Breast epithelium (tissue), 4 donors: ENCODE measurements at places on chromosomes 7 and 10.
A peak's percentile ranks its signal among the peaks of the same experiment; 100 is the strongest.

GRCh38 chr7:91264924-91265681 is 870 bp downstream of the FZD1 start:
- DNase-seq = peak; percentile 59

- DNase-seq = no peak
Observed at GRCh38 chr10:77264107-77264506, 373.5 kb downstream of the KCNMA1 start.

DNA sequence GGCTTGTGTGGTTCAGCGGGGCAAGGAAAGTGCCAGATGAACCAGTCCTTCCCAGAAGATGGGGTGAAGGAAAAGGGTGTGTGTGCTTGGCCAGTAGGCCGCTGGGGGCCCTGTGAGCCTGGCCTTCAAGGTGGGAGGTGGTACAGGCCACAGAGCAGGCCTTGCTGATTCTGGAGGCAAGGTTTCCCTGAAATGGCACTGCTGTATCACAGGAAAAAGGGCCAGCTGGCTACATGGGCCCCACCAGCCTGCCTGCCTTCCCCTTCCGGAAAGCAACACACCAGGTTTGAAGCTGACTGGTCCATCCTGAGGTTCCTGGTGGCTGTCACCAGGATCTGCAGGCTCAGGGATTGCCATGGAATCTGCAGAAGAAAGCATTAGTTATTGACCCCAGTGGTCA is 12.5 kb downstream of the MMRN2 start:
- DNase-seq = no peak

- DNase-seq = no peak
Observed at GRCh38 chr10:74117738-74118137, 32.9 kb downstream of the AP3M1 start.

- no peak for DNase-seq
Observed at GRCh38 chr7:2048531-2048930, 184.2 kb downstream of the MAD1L1 start.

- no peak for DNase-seq
Observed at GRCh38 chr7:47320296-47320695, 261.6 kb downstream of the TNS3 start.

DNA sequence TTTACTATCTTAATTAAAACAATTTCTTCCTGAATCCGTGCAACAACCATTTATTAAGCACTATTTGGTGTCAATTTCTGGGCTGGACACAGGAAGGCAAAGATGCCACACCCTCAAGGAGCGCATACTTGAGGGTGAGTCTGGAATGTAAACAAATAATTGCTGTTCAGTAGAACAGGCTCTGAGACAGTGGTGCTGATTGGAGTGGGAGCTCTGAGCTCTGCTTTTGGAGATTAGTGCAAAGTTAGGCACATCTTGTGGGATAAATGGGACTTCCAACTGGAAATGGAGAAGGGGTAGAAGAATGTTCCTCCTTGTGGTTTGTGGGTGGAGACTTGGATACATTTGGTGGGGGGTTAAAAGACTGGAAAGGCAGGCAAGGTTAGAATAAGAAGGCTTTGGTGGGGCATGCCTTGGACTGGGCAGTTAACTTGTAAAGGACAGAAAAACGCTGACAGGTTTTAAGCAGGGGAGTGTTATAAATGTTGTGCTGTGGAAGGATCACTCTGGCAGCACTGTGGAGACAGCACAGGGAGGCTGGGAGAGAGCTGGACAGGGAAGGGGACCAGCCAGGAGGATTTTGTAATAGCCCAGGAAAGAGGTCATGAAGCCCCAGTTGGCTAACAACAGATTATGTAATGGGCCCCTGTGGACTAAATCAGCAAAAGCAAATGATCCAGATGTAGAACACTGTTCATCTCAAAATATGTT is 80.7 kb downstream of the ZNF365 start:
- DNase-seq = no peak

DNA sequence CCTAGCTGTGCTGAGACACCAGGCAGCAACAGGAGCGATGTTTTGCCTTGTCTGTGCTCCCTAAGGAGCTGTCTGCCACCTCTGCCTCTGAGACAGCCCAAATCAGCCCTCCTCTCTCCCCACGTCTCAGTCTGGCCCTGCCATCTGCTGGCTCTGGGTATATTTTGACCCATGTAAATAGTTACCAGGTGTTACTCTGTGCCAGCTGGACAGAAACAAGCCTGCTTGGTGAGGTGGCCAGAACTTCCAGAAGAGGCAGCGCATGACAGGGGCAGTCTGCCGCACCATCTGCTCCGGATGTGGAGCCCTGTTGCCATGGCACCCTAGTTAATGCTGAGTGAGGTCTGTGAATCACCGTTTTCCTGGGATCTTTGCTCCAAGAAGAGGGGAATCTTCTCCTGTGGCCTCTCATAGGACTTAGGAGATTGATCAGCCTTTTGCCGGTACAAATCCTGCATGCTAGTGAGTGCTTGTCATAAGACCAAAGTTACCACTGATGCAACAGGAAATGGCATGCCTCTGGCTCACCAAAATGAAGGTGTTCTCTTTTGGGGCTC is 31.8 kb downstream of the GSTO2 start:
- DNase-seq = peak; percentile 89

GRCh38 chr7:13240349-13240748 is 552.9 kb downstream of the ARL4A start:
- no peak for DNase-seq

GRCh38 chr10:101646364-101646763 is 48.6 kb downstream of the FBXW4 start:
- no peak for DNase-seq
